ENCODE measurements at places on chromosomes 13 and 19. TPM values are rescaled to one million over a fixed set of nuclear protein-coding genes. Genes with fewer than 3 reads are reported as not detected.

Gene ZNF682
- 5.9 TPM for total RNA-seq

Gene SIGLEC11
- under 0.01 TPM for total RNA-seq

Gene ATXN8OS
- not detected for total RNA-seq

Gene PBX4
- 0.36 TPM for total RNA-seq

Gene SWSAP1
- total RNA-seq: 0.72 TPM

Gene PLEKHA4
- total RNA-seq: 28.6 TPM

Gene ZNF222
- total RNA-seq: 6.8 TPM

Gene ZSCAN4
- total RNA-seq: 0.36 TPM

Gene HCN2
- 1.2 TPM for total RNA-seq

Gene RFPL4AL1
- not detected for total RNA-seq

Gene CEACAM16
- total RNA-seq: under 0.01 TPM

Gene COL4A2
- total RNA-seq: 267 TPM
